ENCODE measurements at places on chromosomes 16 and 17. TPM values are rescaled to one million over a fixed set of nuclear protein-coding genes. Genes with fewer than 3 reads are reported as not detected.

The CTRL gene
- 5.6 TPM for total RNA-seq

The SCARF1 gene
- total RNA-seq = 3.3 TPM

The DNAAF8 gene
- 0.11 TPM for total RNA-seq

- H3K36me3 ChIP-seq = no peaks in the 10 kb centered on the region
- no peak overlapping the region for H3K27ac ChIP-seq
- no peak for DNase-seq
- H3K27me3 ChIP-seq = peaks cover 30% of the 10 kb centered on the region
- no peak overlapping the region for H3K4me3 ChIP-seq
- peaks cover 8% of the 10 kb centered on the region for H3K4me1 ChIP-seq
These were observed 5.7 kb downstream of the ATP2C2 start for GRCh38 chr16:84373907-84374489.

GRCh38 chr16:70490261-70490660 is 33.1 kb downstream of the COG4 start:
- DNase-seq = no peak
- H3K4me1 ChIP-seq = peaks cover 12% of the 10 kb centered on the region
- peaks cover 39% of the 10 kb centered on the region for H3K36me3 ChIP-seq

- no peaks in the 10 kb centered on the region for H3K4me1 ChIP-seq
- no peaks in the 10 kb centered on the region for H3K36me3 ChIP-seq
- no peak overlapping the region for H3K4me3 ChIP-seq
- DNase-seq = no peak
- H3K27ac ChIP-seq = no peak overlapping the region
- H3K27me3 ChIP-seq = no peaks in the 10 kb centered on the region
These were observed 165.7 kb downstream of the STX8 start for GRCh38 chr17:9409878-9410277.

- no peak overlapping the region for H3K27ac ChIP-seq
- H3K4me1 ChIP-seq = no peaks in the 10 kb centered on the region
- H3K36me3 ChIP-seq = no peaks in the 10 kb centered on the region
- H3K27me3 ChIP-seq = no peaks in the 10 kb centered on the region
- no peak for DNase-seq
These were observed 62.9 kb downstream of the MAP2K6 start for GRCh38 chr17:69477204-69477902.

DNA sequence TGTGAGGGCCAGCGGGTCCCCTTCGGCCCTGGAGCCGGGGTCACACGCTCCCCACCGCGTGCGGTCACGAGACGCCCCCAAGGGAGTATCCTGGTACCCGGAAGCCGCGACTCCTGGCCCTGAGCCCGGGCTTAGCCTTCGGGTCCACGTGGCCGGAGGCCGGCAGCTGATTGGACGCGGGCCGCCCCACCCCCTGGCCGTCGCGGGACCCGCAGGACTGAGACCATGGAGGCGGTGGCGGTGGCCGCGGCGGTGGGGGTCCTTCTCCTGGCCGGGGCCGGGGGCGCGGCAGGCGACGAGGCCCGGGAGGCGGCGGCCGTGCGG is at the start of gene NAGLU:
NAGLU (plus strand) TSS at position 194 of the 324 bp plus-strand sequence; CDS start at position 226, 32 bp downstream.
- H3K27ac ChIP-seq = peak within 1 kb of the TSS; percentile 89
- H3K4me3 ChIP-seq = peak within 1 kb of the TSS; percentile 88
- H3K4me1 ChIP-seq = peaks cover 27% of the 10 kb centered on the region
- peak; percentile 85 for DNase-seq

- no peak for DNase-seq
- H3K4me3 ChIP-seq = no peak overlapping the region
- H3K36me3 ChIP-seq = no peaks in the 10 kb centered on the region
- no peaks in the 10 kb centered on the region for H3K27me3 ChIP-seq
- no peak overlapping the region for H3K27ac ChIP-seq
These were observed 366.6 kb downstream of the HS3ST4 start for GRCh38 chr16:26058326-26058725.

GRCh38 chr17:80970044-80970761 is 21.4 kb upstream of the CHMP6 start:
- H3K27me3 ChIP-seq = no peaks in the 10 kb centered on the region
- peaks cover 5% of the 10 kb centered on the region for H3K4me1 ChIP-seq
- H3K4me3 ChIP-seq = no peak overlapping the region

DNA sequence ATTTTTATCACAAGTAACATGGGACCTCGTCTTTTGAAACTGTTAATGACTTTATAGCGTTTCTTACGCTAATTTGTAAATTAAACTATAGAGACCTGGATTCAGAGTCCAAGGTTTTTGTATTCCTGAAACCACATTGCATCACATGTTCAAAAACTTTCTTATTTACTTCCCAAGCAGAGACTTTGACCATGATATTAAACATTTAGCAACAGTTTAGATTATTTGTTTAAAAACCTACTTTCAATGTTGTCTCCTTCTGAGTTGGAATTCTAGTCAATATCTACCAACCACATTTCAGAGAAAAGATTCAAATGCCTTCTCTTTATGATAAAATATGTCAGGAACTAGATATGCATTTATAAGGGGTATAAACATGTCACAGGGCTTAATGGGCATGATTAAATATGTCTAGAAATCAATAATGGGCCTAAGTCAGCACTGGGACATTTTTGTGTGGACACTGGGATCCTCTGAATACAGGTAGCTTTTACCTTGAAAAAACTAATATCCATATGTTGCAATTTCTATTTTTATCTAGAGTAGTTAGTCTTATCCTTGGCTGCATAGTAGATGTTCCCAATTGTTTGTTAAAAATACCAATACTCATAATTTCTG is 6.3 kb upstream of the APOH start:
- H3K27ac ChIP-seq = no peak overlapping the region
- DNase-seq = no peak
- H3K36me3 ChIP-seq = no peaks in the 10 kb centered on the region
- no peak overlapping the region for H3K4me3 ChIP-seq
- H3K27me3 ChIP-seq = peaks cover 21% of the 10 kb centered on the region

- no peaks in the 10 kb centered on the region for H3K36me3 ChIP-seq
- no peaks in the 10 kb centered on the region for H3K27me3 ChIP-seq
- H3K27ac ChIP-seq = no peak overlapping the region
- no peaks in the 10 kb centered on the region for H3K4me1 ChIP-seq
- DNase-seq = no peak
- H3K4me3 ChIP-seq = no peak overlapping the region
These were observed 42.9 kb downstream of the SYT17 start for GRCh38 chr16:19210968-19211367.

GRCh38 chr16:66846266-66846665 is 2.1 kb downstream of the CA7 start:
- H3K27ac ChIP-seq = no peak overlapping the region
- H3K4me1 ChIP-seq = peaks cover 22% of the 10 kb centered on the region
- H3K27me3 ChIP-seq = peaks cover 30% of the 10 kb centered on the region
- DNase-seq = no peak

DNA sequence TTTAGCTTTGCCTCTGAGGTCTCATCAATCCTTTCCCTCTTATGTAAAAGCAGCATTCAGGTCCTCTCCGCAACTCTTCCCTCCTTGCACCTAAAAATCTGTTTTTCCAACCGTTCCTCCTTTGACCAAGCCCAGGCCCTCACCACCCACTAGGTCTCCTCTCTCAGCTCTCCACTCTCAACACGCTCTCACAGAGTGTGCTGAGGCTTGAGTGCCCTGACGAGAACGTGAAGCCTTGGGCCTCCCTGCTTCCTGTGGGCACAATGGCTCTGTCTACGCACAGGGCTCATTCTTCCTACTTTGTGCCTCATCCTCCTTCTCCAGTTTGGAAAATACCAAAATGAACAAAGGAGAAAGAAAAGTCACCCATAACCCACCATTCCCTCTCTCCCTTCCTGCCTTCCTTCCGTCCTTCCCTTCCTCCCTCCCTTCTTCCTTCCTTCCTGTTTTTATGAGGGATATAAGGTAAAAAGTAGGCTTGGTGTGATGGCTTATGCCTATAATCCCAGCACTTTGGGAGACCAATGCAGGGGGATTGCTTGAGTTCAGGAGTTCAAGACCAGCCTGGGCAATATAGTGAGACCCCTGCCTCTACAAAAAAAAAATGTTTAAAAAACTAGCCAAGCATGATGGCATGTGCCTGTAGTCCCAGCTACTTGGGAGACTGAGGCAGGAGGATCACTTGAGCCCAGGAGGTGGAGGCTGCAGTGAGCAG is 31.3 kb upstream of the SLC39A11 start:
- no peaks in the 10 kb centered on the region for H3K36me3 ChIP-seq
- no peak for DNase-seq
- no peaks in the 10 kb centered on the region for H3K4me1 ChIP-seq
- H3K4me3 ChIP-seq = no peak overlapping the region

DNA sequence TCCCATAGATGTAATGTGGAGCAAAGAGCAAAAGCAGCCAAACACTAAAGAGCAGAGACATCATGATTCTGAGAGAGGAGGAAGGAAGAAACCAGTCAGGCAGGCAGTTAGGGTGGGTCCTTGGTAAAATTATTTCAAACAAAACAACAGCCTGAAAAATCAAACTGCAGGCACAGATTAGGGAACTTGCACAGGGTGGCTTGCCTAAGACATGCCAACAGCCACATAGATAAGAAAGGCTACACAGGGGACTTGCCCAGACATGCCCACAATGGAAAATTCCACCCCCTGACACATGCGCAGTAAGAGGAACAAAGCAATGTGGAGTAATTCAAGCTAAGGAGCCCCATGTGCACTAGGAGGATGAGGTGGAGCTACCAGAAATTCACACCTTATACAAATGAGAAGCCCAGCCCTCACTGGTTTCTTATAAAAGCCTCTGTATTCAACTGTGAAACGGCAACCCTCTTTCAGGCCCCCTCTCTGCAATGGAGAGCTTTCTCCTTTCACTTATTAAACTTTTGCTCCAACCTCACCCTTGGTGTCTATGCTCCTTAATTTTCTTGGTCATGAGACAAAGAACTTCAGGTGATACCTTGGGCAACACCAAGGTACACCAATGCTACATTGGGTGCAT is 7.3 kb upstream of the GAS7 start:
- no peaks in the 10 kb centered on the region for H3K27me3 ChIP-seq
- H3K4me3 ChIP-seq = no peak overlapping the region
- no peaks in the 10 kb centered on the region for H3K36me3 ChIP-seq
- no peaks in the 10 kb centered on the region for H3K4me1 ChIP-seq
- no peak overlapping the region for H3K27ac ChIP-seq
- DNase-seq = no peak

- H3K4me3 ChIP-seq = no peak overlapping the region
- no peaks in the 10 kb centered on the region for H3K4me1 ChIP-seq
- H3K27ac ChIP-seq = no peak overlapping the region
- H3K36me3 ChIP-seq = no peaks in the 10 kb centered on the region
- no peak for DNase-seq
- H3K27me3 ChIP-seq = no peaks in the 10 kb centered on the region
These were observed 600.5 kb upstream of the RBFOX1 start for GRCh38 chr16:6732166-6732565.

GRCh38 chr17:79997011-79997660 is 38.5 kb downstream of the TBC1D16 start:
- H3K4me1 ChIP-seq = peaks cover 41% of the 10 kb centered on the region
- DNase-seq = peak; percentile 75
- peak overlapping the region; percentile 64 for H3K4me3 ChIP-seq

DNA sequence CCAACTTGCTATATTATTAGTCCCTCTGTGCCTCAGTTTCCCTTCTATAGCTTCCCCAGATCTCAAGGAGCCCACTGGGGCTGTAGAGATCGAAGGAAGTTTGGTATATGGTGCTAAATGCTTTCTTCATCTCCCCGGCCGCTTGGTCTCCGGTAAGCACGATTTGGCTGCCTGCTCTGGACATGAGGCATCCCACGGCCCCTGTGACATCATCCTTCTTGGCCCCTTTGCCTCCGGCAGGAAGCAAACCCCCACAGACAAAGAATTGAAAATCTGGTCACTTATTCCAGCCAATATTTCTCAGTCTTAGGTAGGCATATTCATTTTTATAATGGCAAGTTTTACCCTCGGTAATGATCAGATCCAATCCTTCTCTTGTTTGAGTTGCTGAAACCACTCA is 65.8 kb downstream of the WSCD1 start:
- no peaks in the 10 kb centered on the region for H3K4me1 ChIP-seq
- DNase-seq = no peak
- H3K27me3 ChIP-seq = no peaks in the 10 kb centered on the region
- no peak overlapping the region for H3K27ac ChIP-seq
- H3K4me3 ChIP-seq = no peak overlapping the region

- no peak overlapping the region for H3K4me3 ChIP-seq
- H3K36me3 ChIP-seq = no peaks in the 10 kb centered on the region
- no peaks in the 10 kb centered on the region for H3K27me3 ChIP-seq
- H3K27ac ChIP-seq = no peak overlapping the region
- DNase-seq = no peak
These were observed 465.7 kb downstream of the HAPSTR1 start for GRCh38 chr16:9556949-9557665.
